ENCODE measurements at places on chromosomes 12 and 14.

GRCh38 chr14:66782853-66783252 is 274.9 kb downstream of the GPHN start:
- DNase-seq = no peak

DNA sequence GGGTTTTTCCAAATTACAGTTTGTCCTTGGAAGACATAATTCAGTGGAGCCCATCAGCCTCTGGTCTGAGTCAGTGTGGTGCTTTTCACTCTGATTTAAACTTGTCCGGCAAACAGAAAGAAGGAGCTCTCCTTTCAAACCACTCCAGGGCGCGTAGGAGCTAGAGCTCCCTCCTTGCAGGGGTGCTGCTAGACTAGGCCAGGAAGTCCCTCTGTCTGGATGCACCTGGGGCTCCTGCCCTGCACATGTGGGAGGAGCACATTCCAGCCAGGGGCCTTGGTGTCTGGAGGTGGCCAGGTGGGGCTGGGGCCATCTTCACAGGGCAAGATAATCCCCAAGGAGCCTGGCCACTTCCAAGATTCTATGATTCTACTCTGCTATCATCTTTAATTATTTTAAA is 3.1 kb downstream of the SERPINA3 start:
- no peak for DNase-seq

- no peak for DNase-seq
Observed at GRCh38 chr14:89198544-89199329, 218.3 kb downstream of the FOXN3 start.

DNA sequence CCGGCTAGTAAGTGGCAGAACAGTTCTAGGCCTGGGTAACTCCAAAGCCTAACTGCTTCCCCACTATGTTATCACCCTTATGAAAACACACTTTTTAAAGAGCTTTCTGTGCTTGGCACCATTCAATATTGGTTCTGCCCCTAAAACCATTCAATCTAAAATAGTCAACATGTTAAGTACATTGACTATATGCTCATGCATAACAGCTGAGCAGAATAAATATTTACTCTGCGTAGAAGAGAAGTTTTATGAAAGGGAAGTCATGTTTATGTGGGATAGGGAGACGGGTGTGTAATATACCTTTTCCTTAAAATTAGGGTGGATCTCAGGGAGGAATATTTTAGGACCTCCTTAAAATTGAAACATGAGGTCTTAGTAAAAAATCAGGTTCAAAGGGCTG is 80.5 kb downstream of the SAMD4A start:
- DNase-seq = no peak

DNA sequence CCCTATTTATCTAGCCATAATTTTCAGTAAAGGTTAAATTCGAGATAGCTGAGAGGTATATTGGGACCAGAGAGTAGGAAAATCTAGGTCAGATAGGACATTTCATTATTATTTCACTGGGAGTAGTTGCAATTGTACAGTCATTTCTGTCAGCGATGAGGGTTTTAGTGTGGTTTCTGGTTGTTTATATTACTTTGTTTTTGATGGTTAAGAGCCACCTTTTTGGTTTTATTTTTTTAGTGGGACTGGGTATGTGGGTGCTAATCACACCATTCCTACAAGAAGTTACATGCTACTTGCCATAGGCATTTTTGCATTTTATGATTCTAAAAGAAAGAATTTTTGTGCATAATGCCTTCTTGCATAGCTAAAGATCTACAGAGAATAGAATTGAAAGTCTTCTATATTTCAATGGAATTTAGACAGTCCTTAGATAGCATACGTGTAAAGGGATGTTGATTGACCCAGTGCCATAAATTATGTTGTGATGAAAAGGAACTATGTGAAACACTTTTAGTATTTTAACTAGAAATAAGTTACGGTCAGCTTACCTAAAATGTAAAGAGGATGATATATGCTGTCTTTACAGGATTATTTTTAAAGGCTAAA is 85.2 kb downstream of the KTN1 start:
- no peak for DNase-seq

GRCh38 chr12:6392504-6392903 is 8.5 kb downstream of the LTBR start:
- DNase-seq = no peak

GRCh38 chr12:31531893-31532292 is 59.0 kb downstream of the DENND5B start:
- no peak for DNase-seq

DNA sequence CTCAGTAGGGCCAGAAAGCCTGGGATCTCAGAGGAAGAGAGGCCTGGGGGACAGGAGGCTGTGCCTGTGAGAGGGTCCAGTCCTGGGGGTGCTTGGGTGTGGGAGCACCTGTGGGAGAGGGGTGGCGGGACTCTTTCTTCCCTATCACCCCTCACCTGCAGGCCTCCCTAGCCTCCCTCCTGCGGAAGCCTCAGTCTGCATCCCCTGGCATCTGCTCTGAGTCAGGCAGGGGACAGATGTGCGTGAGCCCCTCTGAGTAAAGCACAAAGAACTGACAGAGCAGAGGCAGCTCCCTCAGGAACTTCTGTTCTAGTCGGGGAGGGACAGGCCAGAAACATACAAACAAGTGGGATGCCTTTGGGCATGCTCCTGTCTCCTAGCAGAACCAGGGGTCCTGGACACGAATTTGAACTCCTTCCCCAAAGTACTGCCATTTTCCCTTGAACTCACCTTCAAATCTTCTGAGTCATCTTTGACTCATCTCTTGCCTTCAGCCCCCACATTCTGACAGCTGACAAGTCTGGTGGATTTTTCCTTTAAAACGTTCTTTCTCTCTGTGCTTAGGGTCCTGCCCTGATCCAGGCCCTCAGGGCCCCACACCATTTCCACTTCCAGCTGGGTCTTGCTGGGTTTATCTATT is 8.5 kb upstream of the HSP90AA1 start:
- DNase-seq = no peak

DNA sequence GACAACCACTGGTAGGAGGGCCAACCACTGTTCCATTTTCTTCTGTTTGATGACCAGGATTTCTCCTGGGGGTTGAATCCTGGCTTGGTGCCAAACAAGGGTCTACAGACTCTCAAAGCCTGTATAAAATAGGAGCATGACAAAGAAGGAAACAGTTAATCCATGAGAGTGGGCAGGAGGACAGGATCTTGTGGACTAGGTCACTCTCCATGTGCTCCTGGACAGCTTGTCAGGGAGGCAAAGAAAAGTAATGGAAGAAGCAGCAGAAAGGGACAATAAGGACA is 243.7 kb downstream of the AKAP6 start:
- no peak for DNase-seq

GRCh38 chr14:90587918-90588317 is 191.1 kb downstream of the CALM1 start:
- no peak for DNase-seq

DNA sequence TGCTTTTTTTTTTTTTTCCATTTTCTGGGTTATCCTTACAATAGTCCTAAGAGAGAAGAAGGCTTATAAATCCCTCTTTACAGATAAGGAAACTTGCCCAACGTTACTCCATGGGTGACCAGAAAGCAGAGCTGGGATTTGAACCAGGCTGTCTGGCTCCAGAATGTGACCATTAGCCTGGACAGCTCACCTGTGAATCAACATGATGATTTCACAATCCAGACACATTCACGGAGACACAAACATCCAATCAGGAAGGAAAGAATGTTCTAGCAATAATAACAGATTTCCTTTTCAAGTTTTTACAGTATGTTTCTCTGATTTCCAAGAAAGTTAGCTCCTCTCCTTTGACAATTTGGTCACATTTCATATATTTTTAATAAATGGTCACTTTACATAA is 118.3 kb downstream of the GALC start:
- DNase-seq = no peak

DNA sequence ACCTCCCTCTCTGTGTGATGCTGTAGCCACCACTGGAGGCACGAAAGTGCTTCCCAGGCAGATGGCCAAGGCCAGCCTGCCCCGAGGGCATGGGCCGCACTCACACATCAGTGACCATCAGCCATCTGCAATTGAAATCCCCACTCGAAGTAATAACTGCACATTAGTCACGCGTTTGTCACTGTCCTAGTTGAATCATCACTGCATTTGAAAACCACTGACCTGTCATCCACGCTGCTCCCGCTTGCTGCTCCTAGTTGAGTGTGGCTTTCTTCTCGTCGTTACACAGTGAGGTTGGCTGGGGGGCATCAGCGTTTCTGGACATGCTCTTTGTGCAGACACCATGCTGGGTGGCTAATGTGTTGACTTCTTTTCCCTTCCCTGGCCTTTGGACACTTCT is 176.1 kb downstream of the ADGRD1 start:
- no peak for DNase-seq

DNA sequence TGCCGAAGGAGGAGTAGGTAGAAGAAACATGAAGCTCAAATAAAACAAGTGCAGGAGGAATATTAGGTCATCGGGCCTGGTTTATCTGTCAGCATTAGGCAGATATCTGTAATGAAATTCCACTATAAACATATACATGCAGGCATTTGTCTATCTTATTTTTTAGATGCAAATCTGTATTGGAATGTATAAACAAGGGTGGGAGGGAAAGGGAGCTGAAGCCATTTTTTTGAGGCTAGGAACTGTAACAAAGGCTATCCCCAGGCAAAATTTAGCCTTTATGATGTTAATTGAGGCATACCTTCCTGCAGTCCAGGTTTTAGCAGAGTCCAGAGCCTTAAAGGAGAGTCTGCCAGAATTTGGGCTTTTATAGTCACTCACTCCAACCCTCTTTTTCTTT is 72.5 kb downstream of the PHLDA1 start:
- no peak for DNase-seq
